ENCODE measurements at places on chromosomes 11 and 22.

DNA sequence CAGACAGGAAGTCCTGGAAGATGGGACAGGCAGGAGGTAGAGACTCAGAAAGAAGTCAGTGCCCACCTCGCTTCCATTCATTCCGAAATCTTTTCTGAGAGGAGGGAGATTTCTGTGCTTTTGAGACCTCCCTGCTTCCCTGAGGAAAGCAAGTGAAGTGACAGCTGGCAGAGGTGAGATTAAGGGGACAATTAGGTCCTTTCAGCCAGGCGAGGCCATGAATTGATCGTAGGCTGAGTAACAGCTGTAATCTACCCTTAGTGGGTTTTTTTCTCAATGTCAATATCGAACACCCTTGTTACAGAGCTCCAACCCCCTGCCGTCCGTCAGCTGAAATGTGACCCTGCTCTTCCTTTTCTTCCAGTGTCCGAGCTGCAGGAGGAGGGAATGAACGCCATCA lies 96.0 kb downstream of the PARVA start:
- DNase-seq: no peak

DNA sequence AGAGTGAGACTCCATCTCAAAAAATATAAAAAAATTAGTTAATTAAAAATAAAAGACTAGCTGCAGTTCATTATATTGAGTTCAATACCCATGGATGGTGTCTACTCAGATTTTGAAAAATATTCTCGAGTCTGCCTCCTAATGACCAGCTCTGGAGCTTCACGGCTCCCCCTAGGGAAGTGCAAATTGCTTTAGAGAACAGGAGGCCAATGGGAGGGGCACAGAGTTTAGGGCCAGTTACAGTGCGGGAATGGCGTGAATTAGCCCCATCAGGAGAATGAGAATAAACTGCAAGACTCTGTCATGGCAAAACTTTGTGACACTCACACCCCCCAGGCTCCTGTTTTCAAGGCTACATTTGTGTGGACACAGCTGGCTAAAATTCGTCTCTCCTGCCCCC lies 4.6 kb downstream of the FGF4 start:
- DNase-seq: no peak

DNA sequence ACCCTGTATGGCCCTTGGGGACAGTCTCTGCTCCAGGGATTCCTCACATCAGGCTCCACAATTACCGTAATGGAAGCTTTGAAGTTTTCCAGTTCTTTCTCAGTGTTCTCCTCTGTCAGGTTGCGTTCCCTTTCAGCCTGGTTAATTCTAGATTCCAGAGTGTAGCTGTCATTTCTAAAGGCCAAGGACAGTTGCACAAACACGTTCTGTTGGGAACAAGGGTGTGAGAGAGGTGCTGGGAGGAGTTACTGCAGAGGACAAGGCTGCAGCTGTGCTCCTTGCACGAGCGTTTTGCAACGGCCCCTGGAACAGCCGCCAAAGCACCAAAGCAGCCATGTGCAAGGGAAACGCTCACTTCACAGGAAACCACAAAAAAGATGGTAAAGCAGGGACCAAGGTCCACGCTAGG lies 35.9 kb upstream of the LYVE1 start:
- DNase-seq: no peak

DNA sequence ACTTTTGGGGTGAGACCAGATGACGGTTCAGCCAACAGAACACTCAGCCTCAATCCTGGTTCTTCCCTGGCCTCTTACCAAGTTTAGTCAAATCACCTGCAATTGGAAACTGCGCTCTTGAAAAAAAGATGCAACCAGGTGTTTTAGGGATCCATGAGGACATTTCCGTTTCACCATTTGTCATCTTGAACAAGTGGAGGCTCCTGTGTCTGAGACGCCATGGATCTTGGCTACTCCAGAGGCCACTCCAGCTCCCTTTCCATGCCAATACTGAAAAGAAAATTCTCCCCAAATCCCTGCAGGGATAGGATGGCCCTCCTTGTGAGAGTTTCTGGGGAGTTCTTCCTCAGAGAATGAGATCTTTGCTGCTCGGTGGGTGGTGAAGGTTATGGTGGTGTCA lies 27.7 kb downstream of the LRRC74B start:
- no peak for DNase-seq

GRCh38 chr22:27060190-27060589 lies 402.8 kb downstream of the MIAT start:
- no peak for DNase-seq

GRCh38 chr11:75373201-75373600 lies 21.7 kb upstream of the ARRB1 start:
- DNase-seq: no peak

GRCh38 chr11:60857378-60858232 lies 1.9 kb upstream of the PTGDR2 start:
- DNase-seq: no peak
